ENCODE measurements at places on chromosomes 13 and 19. TPM values are rescaled to one million over a fixed set of nuclear protein-coding genes. Genes with fewer than 3 reads are reported as not detected.

CEACAM19 gene
- total RNA-seq = 0.73 TPM

C3 gene
- total RNA-seq = 0.93 TPM

NXNL1 gene
- total RNA-seq = not detected

DNA sequence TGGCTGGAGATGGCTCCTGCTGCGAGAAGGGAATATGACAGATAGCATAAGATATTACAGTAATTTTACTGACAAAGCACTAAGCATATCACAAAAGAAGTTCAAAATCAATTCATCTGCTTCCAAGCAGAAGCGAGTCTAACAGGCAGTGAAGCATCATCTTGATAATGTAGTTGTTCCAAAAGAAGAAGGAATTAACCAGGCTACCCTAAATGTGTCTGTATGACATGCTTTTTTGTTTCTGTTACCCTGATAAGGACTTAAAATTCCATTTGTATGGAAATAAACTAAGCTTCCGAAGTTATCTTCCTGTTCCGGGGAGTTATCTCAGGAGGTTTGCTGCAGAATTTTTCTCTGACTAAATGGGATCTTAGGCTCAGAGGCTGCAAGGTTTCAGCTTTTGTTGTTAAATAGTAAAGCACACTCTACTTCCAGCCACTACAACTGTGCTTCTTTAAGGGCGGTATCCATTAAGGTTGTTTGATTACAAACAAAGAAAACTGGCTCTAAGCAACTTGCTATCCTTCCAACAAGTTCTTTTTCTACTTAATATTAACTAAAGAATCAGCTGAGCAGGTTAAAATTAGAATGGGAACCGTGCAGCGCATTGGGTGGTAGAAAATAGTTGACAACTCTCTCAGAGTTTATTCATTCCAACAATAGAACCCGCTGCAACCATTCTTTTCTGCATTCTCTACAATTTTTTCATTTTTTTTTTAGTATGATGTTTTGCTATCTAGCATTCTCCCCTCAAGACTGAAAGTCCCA is 607.3 kb downstream of the UQCRFS1 start:
- no peak for DNase-seq

DNA sequence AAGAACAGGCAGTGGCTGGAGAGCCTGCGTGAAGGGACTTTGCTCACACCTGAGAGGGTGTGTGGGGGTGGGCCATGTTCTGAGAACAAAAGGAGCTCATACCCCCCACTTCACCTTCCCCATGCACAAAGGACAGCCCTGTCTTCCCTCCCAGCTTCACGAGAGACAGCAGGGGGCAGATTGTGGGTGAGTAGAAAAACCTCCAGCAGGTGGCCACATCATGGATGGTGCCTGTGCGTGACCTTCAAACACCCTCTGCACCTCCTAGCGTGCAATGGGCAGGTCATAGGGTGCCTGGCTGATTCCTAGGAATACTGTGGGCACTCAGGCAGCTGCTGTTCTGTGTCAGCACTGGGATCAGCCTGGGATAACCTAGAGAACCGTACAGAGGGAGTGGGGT is 36.3 kb upstream of the PSG9 start:
- peak; percentile 10 for DNase-seq

DNA sequence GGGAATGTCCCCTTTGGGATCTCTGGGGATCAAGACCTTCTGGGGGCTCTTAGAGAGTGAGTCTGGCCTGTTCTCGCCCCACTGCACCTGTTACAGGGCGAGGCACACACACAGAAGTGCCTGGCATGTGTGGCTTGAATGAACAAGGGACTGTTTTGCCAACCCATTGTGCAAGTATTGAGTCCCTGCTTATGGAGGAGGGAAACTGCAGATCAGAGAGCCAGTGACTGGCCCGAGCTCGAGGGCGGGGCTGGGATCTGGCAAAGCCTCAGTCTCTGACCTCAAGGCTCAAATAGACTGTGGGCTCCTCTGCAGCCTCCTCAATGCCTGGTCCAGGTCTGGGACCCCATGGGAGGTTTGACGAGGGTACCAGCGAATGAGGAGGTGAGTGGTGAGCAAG is 5.5 kb downstream of the RAVER1 start:
- DNase-seq = no peak

DNA sequence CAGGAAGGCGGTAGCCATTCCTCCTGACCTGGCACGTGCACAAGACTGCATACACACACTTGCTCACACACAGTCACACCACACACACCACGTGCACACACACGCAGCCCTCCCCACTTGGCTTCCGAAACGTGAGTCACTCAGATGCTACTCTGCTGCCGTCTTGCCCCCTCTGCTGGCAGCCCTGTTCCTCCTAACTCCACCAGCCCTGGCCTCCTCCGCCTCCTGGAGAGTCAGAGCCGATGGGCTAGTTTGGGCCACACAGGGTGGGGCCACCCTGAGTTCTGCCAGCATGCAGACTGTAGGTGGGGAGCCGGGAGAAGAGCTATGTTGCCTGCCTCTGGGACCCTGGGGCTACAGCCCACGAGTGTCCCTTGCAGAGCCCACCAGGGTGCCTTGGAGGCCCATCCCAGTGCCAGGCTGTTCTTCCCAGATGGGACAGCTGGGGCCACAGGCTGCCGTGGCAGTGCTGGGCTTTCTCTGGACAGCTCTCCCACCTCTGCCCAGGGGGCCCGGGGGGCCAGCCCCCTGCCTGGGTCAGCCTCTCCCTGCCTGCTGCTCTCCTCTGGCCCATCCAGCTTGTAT is 12.1 kb downstream of the PIN1 start:
- DNase-seq = peak; percentile 84

- DNase-seq = peak; percentile 87
Measured at GRCh38 chr19:37551129-37551993, 43.2 kb downstream of the ZNF571 start.

- no peak for DNase-seq
Measured at GRCh38 chr13:43269037-43269481, 245.7 kb downstream of the DNAJC15 start.

- no peak for DNase-seq
Measured at GRCh38 chr19:48648134-48648533, 2.1 kb upstream of the CA11 start.

- DNase-seq = no peak
Measured at GRCh38 chr13:101398191-101398590, 18.1 kb downstream of the NALCN start.

DNA sequence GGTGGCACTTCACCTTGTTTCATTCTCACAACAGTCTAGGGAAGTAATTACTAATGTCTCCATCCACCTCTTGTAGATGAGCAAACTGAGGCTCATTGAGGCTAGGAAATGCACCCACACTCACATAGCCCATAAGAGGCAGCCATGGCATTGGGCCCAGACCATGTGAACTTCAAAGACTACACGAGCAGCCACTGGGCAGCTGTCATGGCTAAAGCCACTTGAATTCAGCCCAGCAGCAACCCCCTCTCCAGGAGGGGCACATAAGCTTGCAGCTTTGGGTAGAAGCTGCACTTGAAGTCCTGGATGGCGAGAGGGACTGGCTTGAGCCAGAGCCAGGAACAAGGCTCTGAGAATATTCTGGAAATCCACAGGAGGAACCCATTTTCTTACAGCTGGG is 13.4 kb downstream of the ALOX5AP start:
- no peak for DNase-seq

DNA sequence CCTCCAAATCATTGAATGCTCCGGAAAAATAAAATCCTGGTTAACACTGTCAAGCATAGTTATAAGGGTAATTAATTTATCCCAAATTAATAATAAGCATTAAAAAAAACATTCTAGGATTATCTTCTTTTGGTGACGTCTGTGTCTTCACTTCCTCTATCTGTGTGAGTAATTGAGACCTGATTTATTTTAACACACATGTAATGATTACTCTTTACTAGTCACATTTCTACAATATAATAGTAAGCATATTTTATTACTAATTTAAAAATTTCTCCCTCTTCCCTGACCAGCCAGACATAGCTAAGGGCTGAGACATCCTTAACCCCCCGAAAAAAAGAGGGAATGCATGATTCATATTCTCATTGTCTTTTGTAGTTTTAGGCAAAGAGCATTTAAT is 2.3 kb downstream of the FNDC3A start:
- DNase-seq = no peak

- DNase-seq = peak; percentile 79
Measured at GRCh38 chr13:75326173-75327134, 155.5 kb downstream of the TBC1D4 start.

- DNase-seq = no peak
Measured at GRCh38 chr19:4714016-4714415, 9.6 kb downstream of the DPP9 start.
